ENCODE measurements at places on chromosomes 3 and 15.

DNA sequence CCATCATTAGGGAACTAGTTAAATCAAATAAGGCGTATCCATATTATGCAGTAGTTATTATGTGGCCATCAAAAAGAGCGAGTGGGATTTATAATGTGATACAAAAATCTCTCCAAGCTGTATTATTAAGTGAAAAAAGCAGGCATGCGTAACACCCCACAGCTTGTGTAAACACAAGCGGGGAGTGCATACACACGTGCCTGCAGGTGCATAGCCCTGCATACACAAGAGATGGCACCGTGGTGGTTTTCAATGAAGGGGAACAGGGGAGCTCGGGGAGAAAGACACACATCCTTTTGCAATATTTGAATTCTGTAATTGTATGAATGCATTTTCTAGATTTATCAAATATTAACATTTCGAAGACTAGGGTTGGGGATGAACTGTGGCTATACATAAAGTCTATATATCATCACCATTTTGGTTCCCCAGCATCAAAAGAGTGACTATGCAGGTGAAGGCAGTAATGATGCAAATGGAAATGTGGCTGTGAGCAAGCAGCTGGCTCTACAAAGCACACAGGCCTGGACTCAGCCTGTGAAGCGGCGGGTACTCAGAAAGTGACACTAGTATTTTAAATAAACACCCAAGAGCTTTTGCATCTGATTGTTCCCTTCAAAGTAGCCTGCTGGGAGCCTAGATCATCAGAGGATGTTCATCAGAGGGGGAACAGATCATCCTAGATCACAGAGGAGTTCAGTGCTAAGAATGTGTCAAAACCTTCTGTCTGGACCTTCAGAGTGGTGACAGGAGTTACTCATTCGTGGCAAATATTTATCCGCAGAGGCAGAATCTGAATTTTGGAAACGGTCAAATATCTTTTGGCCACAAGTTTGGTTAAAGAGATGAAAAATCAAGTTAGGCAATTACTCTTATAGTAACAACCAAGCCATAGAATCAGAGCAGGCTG is 9.4 kb upstream of the KIF7 start:
- no peak for DNase-seq

DNA sequence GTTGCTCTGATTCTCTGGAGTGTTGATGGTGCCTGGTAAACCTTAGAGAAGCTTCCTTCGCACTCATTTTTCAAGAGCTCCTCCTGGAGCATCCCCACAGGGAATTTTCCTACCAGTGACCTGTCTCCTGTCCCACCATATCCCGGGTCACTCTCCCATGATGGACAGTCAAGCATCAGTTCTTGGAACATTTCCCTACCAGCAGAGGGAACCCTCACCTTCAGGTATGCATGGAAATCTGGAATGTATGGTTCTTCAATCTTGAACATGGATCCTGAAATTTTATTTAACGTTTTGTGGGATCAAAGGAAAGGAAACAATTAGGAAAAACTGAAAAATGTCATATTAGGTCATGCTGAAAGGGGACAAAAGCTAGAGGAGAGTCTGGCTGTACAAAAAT is 153.8 kb downstream of the SPATA16 start:
- no peak for DNase-seq

DNA sequence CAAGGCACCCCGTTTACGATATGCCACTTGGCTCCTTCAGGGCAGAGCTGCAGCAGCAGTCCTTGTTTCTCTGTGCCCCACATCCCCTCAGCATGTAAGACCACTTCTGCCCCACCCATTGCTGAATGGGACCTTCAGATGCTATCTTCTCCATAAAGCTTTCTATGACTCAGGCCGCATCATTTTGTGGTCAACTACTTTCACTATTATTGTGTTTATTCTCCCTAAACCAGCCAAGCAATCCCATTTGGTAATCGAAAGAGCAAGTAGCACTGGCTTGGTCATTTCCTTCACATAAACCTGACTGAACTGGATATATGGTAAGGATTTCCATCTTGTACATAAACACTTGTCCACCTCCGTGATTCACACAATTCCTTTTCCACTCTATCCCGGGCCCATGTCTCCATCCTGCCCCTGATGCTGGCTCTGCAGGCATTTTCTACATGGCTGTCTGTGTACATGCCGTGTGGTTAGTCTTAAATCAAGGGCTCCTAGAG is 25.7 kb downstream of the LIPC start:
- no peak for DNase-seq

DNA sequence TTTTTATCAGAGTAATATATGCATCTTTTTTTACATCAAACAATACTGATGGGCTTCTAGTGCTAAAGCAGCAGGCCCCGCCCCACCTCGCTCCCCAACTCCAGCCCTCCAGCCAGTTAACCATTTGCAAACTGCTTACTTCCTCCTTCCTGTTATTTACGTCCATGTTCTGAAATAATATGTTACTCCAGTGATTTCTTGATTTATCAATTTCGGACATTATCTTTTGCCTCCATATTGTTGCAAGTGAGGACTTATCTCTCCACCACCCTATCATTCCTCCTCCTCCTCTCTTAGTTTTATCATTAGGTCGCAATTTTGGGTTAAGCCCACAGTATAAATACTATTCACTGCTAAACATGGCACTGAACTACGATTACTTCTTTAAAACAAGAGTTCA is 39.5 kb downstream of the ZNF710 start:
- no peak for DNase-seq

DNA sequence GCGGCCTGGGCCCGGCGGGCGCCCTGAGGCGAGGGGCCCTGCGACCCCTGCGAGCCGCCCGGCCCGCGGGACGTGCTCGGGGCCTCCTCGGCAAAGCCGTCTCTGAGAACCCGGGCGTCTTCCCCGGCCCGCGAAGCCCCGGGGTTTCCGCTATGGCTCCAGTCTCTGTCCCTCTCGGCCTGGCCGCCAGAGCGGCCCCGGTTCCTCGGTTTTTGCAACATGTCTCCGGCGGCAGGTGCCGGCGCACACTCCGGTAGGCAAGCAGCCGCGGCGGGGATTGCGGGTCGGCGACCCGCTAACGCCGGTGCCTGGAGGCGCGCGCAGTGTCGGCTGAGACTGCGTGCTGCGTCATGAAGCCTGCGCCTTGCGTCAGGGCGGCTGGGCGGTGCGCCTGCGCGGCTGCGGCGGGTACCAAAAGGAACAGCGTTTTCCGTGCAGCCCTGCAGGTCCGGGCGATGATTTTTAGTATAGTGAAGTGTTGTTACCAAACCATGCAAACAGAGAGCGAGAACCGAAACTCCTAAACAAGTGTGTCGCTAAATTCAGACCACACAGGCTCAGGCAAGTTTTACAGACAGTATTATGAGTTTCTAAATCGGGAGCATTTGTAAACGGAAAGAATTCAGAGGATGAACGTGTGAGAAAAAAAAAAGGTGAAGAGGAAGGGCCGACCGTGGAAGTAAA is at the start of gene NSMCE3:
TSS of gene NSMCE3 (minus strand) at position 338 of the 684 bp plus-strand sequence. CDS start at position 221, 117 bp downstream.
- DNase-seq: peak; percentile 91

DNA sequence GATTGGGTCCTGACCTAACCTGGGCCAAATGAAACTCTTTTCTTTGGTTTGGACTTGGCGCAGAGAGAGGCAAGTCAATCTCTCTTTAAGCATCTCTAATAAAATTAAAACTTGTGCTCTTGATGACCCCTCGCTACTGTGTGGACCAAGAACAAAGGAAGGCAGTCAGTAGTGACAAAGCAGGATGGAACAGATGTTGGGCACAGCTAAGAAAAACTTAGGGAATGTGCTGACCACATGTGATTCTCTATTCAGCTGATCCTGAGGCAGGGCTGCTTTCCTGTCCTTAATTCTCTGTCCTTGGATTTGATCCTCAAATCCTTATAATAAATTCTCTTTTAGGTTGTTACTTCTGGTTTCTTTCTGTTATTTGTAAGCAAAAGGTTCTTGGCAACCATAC is 259.9 kb downstream of the ZIC1 start:
- DNase-seq: no peak
